ENCODE measurements at places on chromosomes 1 and 21.

DNA sequence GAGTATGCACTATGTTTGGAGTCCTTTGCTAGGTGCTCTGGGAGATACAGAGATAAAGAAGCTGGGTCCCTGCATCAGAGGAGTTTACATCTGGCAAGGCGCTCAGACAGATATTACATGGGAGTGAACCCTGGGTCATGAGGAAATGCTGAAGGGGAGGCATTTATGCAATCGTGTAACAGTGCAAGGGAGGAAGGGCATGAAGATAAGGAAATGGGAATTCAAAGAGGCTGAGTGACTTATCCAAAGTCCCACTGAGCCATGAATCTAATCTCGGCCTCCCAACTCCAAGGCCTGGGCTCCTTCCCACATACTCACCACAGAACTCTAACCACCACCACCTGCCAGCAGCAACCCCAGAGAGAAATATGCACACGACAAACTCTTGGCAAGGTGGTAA lies 51.6 kb downstream of the FAM163A start:
- no peak for DNase-seq

GRCh38 chr1:64030411-64030810 lies 173.0 kb upstream of the UBE2U start:
- no peak for DNase-seq

GRCh38 chr1:172177849-172178248 lies 242.6 kb upstream of the C1orf105 start:
- DNase-seq = no peak

GRCh38 chr1:235265900-235266299 lies 62.1 kb downstream of the ARID4B start:
- DNase-seq = no peak

DNA sequence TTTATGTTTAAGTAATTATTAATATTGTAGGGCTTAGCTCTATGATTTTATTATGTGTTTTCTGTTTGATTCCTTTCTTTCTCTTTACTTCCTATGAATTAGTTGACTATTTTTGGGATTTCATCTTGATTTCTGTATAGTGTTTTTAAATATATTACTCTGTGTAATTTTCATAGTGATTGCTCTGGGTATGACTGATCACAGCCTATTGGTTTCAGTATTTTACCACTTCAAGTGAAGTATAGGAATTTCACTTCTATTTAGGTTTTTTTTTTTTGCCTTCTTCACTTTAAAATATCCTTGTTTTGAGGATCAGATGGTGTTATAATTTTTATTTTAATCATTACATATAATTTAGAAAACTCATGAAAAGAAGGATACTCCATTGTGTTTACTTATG lies 94.8 kb downstream of the CRB1 start:
- DNase-seq = no peak

Data from CD8-positive, alpha-beta memory T cell (primary cell).